ENCODE measurements at places on chromosomes 3 and 15.

GRCh38 chr3:128547368-128547987 lies 54.5 kb upstream of the GATA2 start:
- DNase-seq: no peak

DNA sequence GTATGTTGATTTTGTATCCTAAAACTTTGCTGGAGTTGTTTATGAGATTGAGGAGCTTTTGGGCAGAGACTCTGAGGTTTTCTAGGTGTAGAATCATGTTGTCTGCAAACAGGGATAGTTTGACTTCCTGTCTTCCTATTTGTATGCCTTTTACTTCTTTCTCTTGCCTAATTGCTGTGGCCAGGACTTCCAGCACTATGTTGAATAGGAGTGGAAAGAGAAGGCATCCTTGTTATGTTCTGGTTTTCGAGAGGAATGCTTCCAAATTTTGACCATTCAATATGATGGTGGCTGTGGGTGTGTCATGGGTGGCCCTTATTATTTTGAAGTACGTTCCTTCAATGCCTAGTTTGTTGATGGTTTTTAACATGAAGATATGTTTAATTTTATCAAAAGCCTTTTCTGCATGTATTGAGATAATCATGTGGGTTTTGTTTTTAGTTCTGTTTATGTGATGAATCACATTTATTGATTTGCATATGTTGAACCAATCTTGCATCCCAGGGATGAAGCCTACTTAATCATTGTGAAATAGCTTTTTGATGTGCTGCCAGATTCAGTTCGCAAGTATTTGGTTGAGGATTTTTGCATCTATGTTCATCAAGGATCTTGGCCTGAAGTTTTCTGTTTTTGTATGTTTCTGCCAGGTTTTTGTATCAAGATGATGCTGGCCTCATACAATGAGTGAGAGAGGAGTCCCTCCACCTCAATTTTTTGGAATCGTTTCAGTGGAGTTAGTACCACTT lies 188.1 kb downstream of the MINAR1 start:
- DNase-seq: no peak

- DNase-seq: peak; percentile 89
Observed at GRCh38 chr3:14548321-14548729, 8.2 kb upstream of the GRIP2 start.

- no peak for DNase-seq
Observed at GRCh38 chr3:108602249-108602934, 12.9 kb downstream of the DZIP3 start.

All from SK-N-SH (cell line).